Astrocyte of the spinal cord (primary cell): ENCODE measurements at places on chromosomes 2 and 18.

- peak; percentile 29 for DNase-seq
Observed at GRCh38 chr2:45291296-45291701, 282.0 kb upstream of the SIX2 start.

DNA sequence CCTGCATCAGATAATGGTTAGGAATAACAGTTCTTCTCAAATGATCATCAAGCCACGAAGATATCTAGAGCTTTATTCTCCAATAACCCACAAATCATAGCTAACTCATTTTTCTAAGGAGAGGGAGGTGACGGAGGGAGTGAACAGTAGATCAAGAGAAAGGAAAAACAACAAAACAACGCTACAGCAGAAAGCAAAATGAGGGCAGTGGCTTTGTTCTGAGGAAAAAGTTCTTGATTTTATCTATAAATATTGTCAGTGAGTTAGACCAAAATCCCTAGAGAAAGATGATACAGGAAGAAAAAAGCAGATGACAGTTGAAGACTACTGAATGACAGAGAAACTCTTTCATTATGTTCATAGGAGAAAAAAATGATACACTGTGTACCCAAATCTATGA is 71.0 kb downstream of the STK39 start:
- DNase-seq: no peak

- no peak for DNase-seq
Observed at GRCh38 chr2:150480971-150481830, 6.3 kb downstream of the RND3 start.

GRCh38 chr2:165164201-165164600 is 39.6 kb downstream of the SCN3A start:
- peak; percentile 57 for DNase-seq

DNA sequence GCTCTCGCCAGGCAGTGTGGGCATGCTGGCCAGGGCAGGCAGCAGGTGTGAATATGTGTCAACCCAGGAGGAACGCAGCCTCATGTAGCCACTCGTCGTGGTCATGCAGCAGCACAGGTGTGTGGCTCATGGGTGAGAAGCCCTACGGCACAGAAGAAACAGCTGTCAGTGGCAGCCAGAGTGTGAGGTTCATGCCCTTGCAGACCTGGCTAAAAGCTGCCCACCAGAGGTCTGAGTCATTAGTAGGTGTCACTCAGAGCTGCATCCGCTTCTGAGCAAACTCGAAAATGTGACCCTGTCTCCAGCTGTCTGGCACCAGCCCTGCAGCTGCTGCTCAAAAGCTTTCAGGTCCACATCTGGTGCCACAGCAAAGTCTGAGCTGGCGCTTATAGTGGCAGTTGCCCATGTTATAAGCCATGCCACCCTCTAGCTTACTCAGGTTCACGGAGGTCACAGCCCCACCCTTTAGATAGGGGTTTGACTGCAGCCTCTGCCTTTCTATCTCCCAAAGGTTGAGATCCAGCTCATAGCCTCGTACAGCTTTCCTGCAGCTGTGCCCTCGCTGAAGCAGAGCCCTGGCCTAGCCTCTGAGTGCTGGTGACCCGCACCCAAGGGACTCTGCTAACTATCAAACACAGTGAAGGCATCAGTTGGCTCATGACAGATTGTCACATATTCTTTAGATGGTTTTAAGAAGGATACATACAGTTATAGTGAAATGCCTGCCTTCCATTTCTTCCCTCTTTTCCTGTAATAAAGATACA is 195.0 kb downstream of the CCDC102B start:
- DNase-seq: no peak

DNA sequence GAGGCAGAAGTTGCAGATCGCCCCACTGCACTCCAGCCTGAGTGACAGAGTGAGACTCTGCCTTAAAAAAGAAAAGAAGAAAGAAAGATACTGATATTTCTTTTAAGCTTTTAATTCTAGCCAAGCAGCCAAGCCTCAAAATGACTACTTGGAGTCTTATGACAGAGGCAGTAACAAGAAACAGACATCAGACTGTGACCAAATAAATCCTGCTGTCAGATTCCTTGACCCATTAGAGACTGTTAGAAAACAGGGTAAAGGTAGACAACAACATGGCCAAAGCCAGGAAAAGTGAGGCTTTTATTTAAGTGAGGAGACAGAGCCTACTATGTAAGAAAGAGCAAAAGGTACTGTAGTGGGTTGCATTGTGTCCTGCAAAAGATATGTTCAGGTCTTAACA is 83.4 kb upstream of the NARS1 start:
- no peak for DNase-seq

GRCh38 chr2:32711908-32712501 is 84.2 kb downstream of the TTC27 start:
- DNase-seq: no peak

DNA sequence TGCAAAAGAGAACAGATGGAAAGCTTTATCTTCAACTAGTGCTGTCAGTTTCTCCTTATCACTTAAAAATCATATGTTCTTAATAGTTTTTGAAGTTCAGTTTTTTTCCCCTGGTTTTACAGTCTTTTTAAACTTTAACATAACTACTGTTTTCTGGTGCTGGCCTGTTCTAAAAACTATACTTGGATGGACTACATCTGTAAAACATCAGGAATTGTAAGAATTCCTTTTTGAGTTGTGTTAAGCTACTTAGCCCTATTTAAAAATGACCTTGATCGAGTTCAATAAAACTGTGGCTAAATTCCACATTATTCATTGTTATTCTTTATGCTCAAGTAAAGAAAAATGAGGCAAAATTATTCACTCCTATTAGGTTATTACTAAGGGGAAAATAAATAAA is 397.7 kb downstream of the NUP35 start:
- no peak for DNase-seq

DNA sequence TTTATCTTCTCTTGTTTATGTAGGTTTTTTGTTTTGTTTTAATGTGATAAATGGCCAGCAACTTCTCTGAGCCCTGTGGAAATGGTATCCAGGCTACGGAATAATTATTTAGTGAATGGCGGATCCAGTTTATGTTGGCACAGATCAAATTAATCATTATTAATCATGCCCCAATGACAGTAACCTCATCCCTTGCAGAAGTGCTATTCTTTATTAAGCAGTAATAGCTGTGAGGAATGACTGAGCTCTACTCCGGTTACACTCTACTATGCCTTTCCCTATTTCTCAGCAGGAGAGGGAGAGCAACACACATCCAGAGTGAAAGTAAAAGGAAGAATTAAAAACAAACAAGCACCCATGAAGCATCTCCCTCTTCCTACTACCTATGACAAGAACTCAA is 84.8 kb downstream of the SETBP1 start:
- peak; percentile 30 for DNase-seq

GRCh38 chr2:26164641-26165211 is 8.2 kb upstream of the GAREM2 start:
- no peak for DNase-seq

DNA sequence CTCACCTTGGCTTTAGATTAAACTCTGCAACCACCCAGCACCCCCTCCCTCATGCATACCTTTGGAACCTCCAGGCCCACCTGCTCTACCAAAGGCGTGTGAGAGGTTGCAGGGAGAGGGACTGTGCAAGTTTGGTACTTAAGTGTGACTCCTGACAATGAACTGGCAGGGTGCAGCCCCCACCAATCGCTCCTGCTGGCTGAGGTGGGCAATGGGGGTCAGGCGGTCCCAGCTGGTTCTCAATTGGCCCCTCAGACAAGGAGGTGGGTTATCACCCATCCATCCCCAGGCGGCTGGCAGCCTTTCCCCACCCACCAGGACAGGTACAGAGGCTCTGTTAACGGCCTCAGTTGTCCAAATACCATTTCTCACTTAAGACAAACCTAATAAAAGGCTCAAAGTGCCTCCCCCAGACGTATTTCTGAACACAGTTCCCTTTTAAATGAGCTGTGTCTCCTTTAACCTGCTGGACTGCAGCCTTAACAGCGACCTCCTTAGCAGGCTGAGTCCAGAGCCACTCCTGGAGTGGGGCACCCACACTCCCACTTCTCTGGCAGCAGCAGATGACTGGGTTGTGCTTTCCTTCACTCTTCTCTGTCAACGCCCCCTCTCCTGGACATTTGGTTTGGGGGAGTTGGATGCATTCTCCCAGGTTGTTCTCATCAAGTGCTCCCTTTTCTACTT is 169.2 kb upstream of the SMAD2 start:
- no peak for DNase-seq

DNA sequence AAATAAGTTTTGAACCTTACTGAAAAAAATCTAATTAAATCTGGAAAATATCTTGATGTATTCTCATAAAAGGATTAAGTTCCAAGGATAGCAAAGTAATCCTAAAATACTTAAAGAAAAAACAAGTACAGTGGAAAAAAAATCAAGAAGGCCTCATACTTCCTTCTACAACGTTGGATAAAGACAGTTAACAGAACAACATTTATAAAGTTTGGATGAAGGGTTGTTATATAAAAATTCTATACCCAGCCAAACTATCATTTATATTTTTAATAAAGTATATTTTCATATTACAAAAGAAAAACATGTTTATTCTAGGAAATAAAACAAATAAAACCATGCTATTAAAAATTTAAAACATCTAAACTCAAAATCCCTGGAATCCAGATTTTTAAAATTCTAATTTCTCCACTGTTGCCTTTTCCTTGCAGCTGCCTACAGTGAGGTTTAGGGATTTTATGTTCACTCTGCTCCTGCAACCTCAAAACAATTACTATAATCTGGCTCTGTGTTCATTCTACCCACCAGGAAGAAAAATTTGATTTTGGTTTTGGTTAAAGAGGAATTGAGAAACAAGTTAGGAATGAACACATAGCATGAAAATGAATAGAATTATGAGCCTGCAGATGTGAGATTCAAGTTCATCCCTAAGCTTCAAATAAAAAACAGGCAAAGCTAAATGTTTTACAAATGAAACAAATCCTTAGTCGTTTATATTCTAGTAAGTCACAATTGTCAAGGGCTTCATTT is 142.8 kb downstream of the LPIN1 start:
- no peak for DNase-seq

GRCh38 chr2:162221064-162221463 is 22.2 kb downstream of the FAP start:
- DNase-seq: peak; percentile 70

- no peak for DNase-seq
Observed at GRCh38 chr2:230327418-230328154, 593 bp downstream of the SP140L start.

- DNase-seq: no peak
Observed at GRCh38 chr2:236205867-236206645, 37.9 kb upstream of the GBX2 start.

GRCh38 chr2:100524331-100524730 is 38.5 kb upstream of the PDCL3 start:
- DNase-seq: no peak

DNA sequence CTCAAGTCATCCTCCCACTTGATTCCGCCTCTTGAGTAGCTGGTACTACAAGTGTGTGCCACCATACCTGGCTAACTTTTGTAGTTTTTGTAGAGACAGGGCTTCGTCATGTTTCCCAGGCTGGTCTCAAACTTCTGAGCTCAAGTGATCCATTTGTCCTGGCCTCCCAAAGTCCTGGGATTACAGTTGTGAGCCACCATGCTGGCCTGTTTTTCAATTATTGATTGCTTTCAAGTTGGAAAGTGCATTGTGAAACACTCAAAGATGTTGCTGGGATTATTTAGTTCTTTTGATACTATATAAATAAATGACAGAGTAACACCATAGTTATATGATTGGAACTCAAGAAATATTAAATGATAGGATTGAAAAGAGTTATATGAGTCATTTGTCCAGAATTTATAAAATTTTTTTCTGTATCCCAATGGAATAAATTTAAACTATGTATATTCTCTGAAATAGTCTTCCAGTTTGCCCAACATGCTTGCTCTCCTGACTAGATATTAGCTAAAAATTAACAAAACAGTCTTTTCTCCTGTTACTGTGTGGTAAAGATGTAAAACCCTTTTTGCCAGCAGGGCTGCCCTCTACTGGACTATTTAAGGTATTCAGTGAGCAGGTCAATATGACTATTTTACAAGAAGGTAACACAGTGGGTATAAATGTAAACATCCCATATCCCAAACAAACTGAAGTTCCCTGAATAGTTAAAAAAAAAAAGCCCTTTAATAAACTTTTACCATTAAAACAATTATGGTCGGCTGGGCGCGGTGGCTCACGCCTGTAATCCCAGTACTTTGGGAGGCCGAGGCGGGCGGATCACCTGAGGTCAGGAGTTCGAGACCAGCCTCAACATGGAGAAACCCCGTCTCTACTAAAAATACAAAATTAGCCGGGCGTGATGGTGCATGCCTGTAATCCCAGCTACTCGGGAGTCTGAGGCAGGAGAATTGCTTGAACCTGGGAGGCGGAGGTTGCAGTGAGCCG is 42.7 kb downstream of the ACSL3 start:
- DNase-seq: peak; percentile 69

GRCh38 chr2:224670203-224670602 is 46.0 kb downstream of the CCDC195 start:
- no peak for DNase-seq

- no peak for DNase-seq
Observed at GRCh38 chr2:3143602-3144001, 234.0 kb downstream of the EIPR1 start.

DNA sequence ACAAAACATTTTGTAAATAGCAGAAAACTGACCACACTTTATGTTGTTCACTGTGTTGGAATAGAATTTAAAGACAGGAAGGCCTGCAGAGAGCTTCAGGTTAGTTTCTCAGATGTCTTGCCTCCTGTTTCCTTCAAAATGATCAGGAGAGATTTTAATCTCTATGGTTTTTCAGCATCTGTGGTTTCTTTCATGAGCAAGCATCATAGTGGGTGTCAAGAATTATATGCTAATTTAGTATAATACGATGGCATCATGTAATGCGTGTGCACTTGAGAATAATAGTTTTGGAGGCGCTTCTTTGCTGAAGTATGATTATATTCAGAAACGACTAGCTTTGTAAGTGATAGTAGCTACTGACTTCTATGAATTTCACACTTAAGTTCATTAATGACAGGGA is 149.9 kb downstream of the PLCL1 start:
- no peak for DNase-seq

GRCh38 chr2:124810132-124810531 is 785.0 kb downstream of the CNTNAP5 start:
- DNase-seq: no peak

DNA sequence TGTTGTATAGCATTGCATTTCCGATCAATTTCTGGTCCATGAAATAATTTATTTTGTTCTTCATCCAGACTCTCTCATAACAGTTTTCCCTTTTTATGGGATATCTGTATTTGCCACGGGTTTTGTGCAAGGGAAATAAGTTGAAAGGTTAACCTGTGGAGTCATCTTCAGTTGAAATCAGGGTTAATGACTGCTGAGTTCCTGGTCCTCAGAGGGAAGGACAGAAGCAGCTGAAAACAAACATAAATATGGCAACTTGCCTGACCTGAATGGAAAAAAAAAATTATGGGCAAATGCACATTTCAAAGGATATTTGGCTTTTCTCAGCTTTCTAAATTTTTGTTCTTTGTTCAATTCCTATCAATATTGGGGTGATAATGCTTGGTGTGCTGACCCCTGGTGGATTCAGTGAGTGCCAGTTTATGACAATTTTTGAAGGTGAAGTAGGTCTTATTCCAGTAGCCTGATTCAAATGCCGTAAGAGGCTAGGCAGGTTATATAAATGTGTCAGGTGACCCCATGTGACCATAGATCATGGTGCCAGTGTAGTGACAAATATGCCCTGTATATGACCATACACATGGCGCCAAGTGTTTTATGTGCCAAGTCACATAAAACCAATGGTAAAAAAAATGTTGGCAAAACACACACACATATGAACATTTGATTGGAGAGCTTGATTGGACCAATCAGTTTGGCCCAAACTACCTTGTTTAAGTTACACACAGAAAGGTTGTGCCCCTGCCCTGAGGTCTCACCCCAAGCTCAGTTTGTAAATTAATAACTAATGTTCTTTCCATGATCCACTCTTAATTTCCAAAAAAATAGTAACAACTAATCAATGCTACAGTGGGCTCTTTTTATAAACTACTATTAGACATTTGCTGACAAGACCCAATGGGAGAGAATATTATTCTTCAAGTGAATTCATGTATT is 47.6 kb upstream of the FAM124B start:
- DNase-seq: no peak
